ENCODE measurements at places on chromosomes 2 and 18.

DNA sequence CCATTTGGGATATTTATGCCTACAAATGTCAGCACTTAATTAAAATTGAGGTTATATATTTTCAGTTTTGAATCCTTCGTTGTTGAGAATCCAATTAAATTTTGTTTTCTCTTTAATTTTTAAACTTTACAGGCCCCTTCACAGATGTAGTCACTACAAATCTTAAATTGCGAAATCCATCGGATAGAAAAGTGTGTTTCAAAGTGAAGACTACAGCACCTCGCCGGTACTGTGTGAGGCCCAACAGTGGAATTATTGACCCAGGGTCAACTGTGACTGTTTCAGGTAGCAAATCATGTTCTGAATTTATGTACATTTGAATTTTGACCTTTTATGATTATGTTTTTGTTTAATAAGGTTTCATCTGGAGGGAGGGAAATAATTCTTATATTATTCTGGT, 17.9 kb downstream of the VAPA start:
- DNase-seq: no peak

DNA sequence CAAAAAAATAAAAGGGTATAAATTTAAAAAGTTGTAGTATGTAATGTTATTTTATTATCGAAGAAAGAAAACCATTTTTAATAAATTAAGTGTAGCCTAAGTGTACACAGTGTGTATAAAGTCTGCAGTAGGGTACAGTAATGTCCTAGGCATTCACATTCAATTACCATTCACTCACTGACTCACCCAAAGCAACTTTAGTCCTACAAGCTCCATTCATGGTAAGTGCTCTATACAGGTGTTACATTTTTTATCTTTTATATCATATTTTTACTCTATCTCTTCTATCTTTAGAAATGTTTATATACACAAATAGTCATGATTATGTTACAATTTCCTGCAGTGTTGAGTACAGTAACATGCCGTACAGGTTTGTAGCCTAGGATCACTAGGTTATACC, 59.5 kb downstream of the RABL2A start:
- no peak for DNase-seq

DNA sequence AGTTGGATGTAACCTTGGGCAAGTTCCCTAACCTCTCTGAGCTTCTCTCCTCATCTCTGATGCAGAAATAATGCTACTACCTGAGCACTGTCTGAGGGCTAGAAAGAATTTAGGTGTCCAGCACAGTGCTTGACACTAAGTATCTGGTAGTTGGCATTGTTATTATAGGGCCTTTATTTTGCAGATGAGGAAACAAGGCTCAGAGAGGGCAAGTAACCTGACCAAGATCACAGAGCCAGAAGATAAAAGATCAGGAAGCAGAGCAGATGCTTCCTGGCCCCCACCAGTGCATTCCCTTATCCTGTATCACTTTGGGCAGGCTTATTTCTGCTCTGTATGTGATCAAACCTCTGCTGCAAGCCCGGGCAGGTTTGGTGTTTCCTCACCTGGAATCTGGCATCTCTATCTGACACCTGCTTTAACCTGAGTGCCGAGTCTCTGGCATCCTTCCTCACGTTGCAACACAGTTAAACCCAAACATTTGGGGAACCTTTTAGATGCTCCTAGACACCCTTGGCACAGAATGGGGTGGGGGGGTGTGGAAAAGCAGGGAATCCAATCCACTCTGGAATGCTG, 69.9 kb downstream of the PLB1 start:
- DNase-seq: no peak

DNA sequence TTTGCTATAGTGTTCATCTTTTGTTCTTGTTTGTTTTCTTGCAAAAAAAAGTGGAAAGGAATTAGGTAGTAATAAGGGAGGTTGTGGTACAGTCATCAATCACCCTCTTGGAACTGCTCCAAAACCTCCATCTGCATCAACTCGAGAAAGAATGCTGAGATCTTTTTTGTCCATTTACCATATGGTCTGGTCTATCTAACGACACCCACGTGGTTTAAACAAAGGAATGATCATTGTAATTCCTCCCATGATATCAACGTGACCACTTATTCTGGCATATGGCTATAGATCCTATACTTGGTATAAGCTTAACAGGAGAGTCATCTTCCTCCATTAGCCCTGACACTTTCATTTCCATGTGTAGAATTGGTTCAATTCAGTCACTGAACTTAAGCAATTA, 1025.3 kb upstream of the NXPH2 start:
- no peak for DNase-seq

GRCh38 chr2:226327830-226328229, 471.8 kb downstream of the IRS1 start:
- DNase-seq: no peak

GRCh38 chr2:2836343-2837070, 505.4 kb upstream of the MYT1L start:
- DNase-seq: no peak

DNA sequence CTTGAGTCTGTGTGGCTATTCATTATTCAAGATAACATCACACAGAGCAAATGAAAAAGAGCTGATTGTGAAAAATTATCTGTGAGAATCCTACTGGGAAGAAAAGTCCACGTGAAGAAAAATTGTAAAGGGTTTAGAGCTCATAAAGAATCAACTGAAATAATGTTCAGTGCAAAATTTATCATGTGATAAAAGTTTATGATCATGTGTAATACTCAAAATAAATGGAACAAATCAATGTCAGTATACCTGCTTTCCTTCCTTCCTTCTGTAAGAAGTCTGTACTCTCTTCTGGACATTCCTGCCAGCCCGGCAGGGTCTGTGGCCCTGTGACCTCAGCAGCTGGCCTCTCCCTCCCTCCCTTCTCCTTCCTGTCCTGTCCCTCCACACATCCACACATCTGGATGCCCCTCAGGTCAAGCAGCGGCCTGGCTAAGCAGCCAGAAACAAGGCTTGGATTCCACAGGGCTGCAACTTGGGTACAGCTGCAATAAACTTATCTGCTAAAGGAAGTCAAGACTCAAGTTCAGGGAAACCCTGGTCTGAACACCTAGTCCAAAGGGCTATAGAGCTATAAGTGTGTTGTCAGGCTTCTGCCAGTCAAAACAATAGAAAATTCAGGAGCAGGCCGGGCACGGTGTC, 172.1 kb downstream of the MREG start:
- DNase-seq: no peak

- no peak for DNase-seq
These were observed 4.6 kb upstream of the PDK1 start for GRCh38 chr2:172551271-172551670.

DNA sequence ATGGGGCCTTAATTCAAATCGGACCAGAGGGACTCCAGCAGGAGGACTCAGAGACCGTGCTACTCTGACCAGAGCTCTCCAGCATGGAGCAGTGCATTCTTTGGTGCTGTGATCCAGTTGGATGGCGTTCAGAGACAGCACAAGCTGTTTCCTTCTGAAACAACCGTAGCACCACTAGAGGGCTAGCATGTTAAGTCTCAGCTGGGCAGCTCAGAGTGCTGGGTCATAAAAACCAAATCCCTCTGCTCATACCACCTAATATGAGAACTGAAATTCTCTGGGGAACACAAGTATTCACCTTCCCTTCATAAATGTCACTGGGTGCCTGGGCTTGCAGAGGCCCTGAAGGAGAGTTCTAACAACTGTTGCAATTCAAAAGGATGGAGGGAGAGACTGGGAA, 97.7 kb upstream of the TFCP2L1 start:
- no peak for DNase-seq

Data from central memory CD8-positive, alpha-beta T cell (primary cell).